Inflammatory macrophage treated with lipopolysaccharide for 4 hours (primary cell): ENCODE measurements at places on chromosomes 1 and 21.
A peak's percentile ranks its signal among the peaks of the same experiment; 100 is the strongest.

GRCh38 chr1:1990222-1990621 lies 13.4 kb downstream of the CFAP74 start:
- DNase-seq = no peak

GRCh38 chr21:40166291-40166843 lies 299.1 kb downstream of the PCP4 start:
- no peak for DNase-seq

- DNase-seq = no peak
Observed at GRCh38 chr21:44527983-44528633, 11.9 kb downstream of the KRTAP10-1 start.

- DNase-seq = no peak
Observed at GRCh38 chr1:167566766-167567165, 13.2 kb upstream of the CREG1 start.

DNA sequence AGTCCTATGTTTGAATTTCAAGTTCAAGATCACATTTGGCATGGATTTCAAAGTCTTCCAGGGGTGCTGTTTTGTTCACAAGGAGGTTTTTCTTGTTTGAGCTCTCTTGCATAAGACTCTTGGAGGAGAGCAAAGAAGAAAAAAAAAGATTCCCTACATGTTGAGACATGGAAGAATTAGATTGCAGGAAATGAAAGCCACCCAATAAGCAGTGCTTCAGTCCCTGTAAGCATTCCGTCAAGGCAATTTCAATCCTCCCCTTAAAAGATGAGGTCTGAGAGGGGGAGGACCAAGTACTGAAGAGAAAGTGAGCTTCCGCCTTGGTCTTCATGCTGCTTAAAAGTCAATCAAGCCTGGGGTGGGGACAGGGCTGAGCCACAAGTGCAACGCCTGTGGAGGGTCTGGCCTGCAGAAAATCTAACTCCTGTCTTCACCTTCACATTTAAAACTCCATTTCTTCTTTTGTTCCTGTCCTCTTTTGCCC lies 50.2 kb downstream of the LPAR3 start:
- DNase-seq = no peak

DNA sequence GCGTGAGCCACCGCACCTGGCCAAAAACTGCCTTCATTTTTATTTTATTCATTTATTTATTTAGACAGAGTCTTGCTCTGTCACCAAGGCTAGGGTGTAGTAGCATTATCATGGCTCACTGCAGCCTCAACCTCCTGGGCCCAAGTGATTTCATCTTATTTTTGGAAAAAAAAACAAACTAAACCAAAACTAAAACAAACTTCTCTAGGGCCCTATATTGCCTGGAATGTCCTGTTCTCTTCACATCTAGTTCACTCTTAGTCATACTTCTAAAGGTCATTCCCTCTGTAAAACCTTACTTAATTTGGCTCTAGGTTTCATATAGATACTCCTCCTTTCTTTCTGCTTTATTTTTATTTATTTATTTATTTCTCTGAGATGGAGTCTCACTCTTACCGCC lies 15.6 kb downstream of the RPS27 start:
- peak; percentile 19 for DNase-seq

GRCh38 chr1:21663248-21663950 lies 5.8 kb downstream of the RAP1GAP start:
- DNase-seq = no peak

GRCh38 chr1:20404466-20404865 lies 81.5 kb downstream of the CAMK2N1 start:
- DNase-seq = no peak

DNA sequence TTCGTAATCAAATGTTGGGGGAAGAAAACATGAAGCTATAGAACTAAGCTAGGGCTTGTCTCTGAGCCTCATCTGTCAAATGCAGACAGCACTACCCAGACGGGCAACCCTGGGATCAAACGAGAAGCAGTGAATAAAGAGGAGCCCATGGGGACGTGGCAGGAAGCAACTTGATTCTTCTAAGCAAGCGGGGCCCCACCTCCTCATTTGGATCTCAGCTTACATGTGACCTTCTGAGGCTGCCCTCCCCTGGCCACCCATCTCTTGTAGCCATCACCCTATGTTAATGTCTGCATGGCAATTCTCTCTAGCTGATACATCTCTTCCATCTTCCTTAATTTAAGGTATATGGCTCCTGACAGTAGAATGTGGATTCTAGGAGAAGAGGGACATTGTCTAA lies 171.3 kb downstream of the IGSF21 start:
- DNase-seq = no peak

- peak; percentile 84 for DNase-seq
Observed at GRCh38 chr1:241592273-241592958, 47.8 kb downstream of the CHML start.

DNA sequence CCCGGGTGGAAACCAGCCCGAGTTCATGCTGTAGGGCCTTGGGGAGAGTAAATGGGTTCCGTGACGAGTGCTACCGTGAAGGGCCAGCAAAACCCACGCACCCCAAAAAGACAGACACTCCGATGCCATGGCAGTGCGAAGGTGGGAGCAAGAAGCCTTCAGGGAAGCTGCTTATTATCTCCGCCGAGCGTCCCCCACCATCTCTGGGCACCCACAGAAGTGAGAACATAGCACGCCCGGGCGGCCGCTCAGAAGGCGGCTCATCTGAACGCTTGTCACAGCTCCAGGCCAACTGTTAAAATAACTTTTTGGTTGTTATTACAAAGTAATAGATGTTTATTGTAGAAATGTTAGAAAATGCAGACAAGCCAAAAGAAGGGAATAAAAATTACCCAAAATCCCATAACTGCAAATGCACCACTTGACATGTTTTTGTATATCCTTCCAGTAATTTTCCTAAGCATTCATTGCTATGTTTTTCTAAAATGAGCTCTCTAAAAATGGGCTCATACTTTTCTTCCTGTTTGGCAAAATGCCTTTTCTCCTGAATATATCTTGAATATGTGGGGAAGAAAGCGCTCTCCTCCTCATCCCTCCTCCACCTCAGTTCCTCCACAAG lies 234.9 kb downstream of the NPHP4 start:
- DNase-seq = no peak

DNA sequence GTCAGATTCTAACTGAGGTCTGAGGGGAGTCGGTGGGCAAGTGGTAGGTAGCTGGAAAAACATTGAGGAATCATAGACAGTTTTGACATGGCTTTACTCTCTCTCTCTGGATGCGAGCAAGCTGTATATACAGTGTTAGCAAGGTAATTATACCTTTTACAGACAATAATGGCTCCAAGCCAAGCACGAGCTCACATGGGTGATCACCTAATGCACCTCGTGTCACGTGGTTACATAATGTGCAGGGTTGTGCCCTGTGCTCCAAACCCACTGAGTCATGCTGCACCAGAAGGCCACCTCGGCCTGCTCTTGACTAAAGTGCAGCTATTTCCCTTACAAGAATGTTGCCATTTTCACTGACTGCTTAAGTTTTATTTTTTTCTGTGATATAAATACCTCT lies 7.6 kb upstream of the CLCA2 start:
- DNase-seq = no peak

DNA sequence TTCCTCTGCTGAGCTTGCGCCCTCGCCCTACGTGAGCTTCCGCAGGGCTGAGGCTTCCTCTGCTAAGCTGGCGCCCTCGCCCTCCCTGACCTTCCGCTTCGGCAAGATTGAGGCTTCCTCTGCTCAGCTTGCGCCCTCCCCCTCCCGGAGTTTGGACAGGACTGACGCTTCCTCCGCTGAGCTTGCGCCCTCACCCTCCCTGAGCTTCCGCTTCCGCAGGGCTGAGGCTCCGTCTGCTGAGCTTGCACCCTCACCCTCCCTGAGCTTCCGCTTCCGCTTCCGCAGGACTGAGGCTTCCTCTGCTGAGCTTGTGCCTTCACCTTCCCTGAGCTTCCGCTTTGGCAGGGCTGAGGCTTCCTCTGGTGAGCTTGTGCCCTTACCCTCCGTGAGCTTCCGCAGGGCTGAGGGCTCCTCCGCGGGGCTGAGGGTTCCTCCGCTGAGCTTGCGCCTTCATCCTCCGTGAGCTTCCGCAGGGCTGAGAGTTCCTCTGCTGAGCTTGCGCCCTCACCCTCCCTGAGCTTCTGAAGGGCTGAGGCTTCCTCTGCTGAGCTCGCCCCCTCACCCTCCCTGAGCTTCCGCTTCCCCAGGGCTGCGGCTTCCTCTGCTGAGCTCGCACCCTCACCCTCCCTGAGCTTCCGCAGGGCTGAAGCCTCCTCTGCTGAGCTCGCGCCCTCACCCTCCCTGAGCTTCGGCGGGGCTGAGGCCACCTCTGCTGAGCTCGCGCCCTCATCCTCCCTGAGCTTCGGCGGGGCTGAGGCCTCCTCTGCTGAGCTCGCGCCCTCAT lies 753.6 kb upstream of the TPTE start:
- no peak for DNase-seq

- DNase-seq = no peak
Observed at GRCh38 chr1:27144920-27145661, 9.8 kb downstream of the SLC9A1 start.
